ENCODE measurements at places on chromosomes 12 and 14.

- no peak for DNase-seq
Observed at GRCh38 chr12:105469701-105470100, 139.2 kb downstream of the C12orf75 start.

DNA sequence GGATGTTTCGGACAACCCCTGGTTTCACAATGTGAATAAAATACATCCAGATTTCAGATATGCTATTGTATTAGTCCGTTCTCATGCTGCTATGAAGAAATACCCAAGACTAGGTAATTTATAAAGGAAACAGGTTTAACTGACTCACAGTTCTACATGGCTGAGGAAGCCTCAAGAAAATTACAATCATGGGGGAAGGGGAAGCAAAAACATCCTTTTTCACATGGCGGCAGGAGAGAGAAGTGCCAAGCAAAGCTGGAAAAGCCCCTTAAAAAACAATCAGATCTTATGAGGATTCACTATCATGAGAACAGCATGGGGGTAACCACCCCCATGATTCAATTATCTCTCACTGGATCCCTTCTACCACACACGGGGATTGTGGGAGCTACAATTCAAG is 451.7 kb downstream of the MDGA2 start:
- no peak for DNase-seq

- DNase-seq: no peak
Observed at GRCh38 chr12:131720921-131721320, 10.0 kb downstream of the SFSWAP start.

GRCh38 chr14:33946679-33947476 is 4.0 kb downstream of the EGLN3 start:
- no peak for DNase-seq

DNA sequence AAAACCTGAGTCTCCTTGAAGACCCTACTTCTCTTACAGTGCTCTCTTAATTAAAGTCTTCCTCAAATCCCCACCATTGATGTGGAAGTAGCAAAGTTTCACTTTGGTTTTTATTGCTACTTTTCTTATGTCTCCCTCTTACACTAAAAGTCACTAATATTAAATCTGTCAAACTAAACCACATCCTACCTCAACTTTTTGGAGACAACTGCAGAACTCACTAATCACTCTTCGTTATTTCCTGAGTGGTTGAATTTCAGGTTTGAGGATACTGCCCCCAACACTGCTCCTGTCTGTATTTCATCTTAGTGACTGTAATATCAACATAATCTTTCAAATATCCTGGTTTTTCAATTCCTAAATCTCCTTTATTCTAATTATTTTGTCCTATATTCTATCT is 213.0 kb upstream of the PDE3A start:
- no peak for DNase-seq

DNA sequence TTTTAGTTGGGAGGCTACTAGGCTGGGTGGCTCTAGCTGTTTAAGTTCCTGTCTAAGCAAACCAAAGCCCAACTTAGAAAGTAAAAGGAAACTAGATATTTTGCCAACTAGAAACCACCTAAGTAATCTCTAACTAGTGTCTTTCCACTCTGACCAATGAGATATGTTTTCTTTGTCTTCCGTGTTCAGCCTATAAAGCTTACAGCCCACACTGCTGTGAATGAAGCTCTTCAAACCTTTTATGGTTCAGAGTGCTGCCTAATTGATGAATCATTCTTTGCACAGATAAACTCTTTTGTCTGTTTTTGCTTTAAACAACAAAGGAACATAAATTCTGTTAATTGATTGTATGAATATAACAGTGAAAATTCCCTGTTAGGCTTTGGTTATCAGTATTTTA is 66.1 kb downstream of the FUT8 start:
- DNase-seq: peak; percentile 68

- no peak for DNase-seq
Observed at GRCh38 chr14:86521843-86522242, 991.9 kb downstream of the FLRT2 start.

- DNase-seq: no peak
Observed at GRCh38 chr12:2833810-2834209, 1.0 kb downstream of the NRIP2 start.

DNA sequence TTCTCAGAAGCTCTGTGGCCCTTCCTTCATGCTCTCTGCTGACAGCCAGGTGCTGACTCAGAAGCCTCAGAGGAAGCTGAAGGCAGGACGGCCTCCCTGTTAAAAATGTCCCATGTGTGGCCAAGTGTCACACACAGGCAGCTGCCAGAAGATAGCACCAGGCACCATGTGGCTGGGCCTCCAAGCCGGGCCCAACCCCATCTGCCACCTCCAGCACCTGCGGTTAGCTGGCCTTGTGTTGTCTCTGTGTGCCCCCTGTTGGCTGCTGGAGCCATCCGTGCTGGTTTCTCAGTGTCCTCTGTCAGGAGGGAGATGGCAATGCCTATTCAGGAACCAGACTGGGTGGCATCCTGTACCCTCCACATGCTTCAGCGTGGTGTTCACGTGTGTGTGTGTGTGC is 63.2 kb downstream of the TSPAN11 start:
- no peak for DNase-seq

DNA sequence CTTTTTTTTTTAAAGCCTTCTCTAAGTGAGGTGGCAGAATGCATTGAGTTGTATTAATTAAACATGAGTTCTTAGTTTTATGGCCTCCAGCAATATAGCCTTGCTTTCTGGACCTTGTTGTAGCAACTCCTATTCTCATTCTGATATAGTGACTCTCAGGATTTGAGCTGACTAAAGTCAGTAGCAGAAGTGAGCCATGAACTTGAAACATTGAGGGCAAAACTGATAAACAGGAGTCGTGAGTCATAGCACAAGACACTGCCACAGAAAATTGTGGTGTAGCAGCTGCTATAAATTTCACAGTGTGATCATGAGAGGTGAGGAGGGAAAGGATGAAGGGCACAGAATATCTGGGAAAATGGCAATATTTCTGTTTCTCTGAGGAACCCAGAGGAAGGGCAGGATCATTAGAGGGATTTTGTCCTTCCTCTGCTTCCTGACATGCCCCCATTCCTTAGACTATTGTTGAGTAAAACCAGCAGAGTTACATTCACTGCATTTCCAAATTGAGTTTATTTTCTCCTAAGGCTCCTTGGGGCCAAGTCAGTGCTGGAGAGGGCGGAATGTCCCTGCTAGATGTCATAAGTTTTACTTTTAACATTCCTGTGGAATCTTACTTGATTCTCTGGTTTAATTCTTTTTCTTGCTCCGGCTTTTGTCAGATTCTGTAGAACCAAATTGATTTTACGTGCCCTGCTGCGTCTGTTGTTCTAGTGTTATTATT is 7.5 kb downstream of the KLRG1 start:
- DNase-seq: no peak

- DNase-seq: no peak
Observed at GRCh38 chr12:76247026-76247646, 101.1 kb downstream of the BBS10 start.

DNA sequence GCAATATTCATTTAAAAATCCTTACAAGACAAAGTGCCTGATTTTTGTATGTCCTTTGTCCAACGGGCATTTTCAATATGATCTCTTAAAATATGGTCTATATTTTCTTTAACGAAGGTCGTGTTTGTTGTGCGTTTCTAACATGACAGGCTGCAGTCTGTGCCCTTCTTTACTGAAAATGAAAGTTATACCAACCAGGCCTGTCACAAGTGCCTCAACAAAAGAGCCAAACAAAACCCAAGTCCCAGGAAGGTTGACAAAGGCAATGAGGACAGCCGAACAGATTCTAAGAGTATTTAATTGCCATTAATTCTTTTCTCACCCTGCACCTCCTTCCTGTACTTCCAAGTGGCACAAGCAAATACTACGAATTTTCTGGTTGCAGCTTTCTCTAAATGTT is 13.9 kb downstream of the PAX9 start:
- no peak for DNase-seq

GRCh38 chr12:18476861-18477260 is 215.5 kb downstream of the PIK3C2G start:
- no peak for DNase-seq

DNA sequence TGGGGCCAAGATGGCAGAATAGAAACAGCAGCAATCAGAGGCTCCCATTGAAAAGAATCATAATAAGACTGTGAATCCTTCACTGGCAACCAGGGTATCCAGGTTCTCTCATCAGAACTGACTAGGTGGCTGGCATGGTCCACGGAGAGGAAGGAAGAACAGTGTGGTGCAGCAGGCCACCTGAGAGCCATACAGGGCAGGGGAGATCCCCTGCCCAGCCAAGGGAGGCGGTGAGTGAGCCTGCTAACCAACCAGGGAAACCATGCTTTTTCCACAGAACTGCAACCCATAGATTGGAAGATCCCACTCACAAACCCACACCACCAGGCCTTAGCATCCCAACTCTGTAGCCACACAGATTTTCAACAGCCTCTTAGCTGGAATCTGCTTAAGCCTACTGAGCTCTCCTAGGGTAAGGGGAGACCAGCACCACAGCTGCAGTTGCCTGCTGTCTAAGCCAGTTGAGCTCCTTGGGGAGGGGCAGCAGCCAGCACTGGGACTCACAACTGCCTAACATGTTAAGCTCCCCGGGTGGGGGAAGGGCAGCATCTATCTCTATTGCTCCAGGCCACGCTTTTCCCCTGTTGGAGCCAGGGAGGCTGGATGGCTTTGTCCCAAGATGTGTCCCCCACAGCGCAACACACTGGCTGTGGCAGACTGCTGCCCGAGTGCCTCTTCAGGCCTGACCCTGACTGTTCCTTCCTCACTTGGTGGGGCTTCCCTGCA is 342.6 kb upstream of the CCDC196 start:
- DNase-seq: no peak

DNA sequence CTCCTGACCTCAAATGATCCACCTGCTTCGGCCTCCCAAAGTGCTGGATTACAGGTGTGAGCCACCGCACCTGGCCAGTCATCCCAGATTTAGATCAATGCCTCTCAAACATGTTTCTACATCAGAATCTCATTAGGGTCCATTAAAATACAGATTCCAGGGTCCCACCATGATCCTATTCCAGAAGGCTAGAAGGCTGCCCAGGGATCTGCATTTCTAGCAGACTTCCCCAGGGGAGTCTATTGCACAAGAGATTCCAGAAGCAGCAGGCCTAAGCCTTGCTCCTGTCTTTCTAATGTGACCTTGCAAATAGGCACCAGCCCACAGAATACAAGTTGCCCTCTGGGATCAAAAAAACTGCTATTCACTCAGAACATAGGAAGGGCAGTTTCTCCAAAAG is 81.5 kb downstream of the SCARB1 start:
- no peak for DNase-seq

DNA sequence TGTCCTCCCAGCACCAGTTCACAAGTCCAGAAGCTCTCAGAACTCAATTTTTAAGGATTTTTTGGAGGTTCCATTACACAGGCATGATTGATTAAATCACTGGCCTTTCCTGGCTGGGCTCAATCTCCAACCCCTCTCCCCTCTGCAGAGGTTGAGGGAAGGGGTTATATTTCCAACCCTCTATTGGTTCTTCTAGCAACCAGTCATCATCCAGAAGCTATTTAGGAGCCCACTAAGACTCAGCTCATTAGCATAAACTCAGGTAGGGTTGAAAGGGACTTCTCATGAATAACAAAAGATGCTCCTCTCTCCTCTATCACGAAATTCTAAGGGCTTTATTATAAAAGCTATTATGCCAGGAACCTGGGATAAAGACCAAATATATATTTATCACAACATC is 41.5 kb downstream of the SPPL3 start:
- no peak for DNase-seq

DNA sequence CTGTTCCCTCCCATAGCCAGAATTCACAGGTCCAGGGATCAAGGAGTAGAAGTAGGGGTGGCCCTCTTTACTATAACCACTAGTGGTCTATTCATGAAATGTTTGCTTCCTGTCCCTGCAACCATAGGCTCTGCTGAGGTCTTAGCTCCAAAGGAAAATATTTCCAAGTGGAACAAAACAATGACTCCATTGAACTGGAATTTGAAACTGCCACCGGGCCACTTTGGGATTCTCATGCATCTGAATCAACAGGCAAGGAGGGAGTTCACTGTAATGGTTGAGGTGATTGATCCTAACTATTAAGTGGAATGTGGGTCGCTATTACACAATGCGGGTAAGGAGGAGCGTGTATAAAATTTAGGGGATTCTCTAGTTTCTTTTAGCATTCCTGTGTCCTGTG is 197.0 kb downstream of the ETNK1 start:
- no peak for DNase-seq

GRCh38 chr12:87039536-87039935 is 783.3 kb upstream of the MGAT4C start:
- no peak for DNase-seq

GRCh38 chr14:103113774-103114173 is 9.5 kb upstream of the TNFAIP2 start:
- no peak for DNase-seq

- no peak for DNase-seq
Observed at GRCh38 chr12:13724136-13724535, 257.3 kb downstream of the GRIN2B start.

- DNase-seq: peak; percentile 21
Observed at GRCh38 chr14:70425354-70425753, 8.5 kb upstream of the SYNJ2BP start.

GRCh38 chr12:71671816-71672215 is 7.7 kb downstream of the THAP2 start:
- peak; percentile 35 for DNase-seq

DNA sequence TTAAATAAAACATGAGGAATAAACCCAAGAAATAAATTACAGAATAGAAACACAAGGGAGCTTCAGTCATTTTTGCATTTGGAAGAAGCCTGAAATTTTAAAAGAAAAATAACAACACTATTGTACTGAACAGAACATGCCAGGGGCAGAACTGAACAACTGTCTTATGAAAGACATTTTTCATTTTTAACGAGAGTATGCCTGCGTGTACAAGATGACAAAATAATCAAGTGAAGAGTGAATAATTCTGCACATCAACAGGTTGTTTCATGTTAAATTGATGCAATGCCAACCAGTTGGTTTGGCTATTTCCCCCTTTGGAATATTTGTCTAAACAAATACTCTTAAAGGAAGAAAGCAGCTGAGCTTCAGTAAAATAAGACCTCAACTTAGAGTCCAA is 103.3 kb upstream of the BTG1 start:
- DNase-seq: no peak

DNA sequence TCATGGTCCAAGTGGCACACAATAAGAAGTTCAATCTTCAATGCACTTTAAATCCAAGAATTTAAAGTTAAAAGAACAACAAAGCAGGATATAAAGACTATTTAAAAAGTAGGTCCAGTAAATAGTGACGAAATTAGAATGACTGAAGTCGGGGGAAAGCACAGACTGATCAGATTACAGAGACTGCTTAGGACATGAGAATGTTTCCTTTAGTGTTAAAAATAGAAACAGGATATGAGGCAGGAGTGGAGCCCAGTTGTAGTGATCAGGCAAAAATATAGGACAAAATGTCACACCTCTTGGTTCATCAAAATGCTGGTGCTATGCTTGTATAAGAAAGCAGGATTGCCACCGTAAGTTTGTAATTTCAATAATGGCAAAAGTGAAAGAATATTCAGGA is 52.2 kb upstream of the CD163 start:
- no peak for DNase-seq

All from NCI-H1105 treated with DMSO at 0.1 percent for 48 hours (cell line).